ENCODE measurements at places on chromosomes 2 and 18.

- no peak for DNase-seq
Measured at GRCh38 chr2:12705742-12706141, 11.0 kb upstream of the TRIB2 start.

- DNase-seq: no peak
Measured at GRCh38 chr2:54966165-54966832, 84.0 kb downstream of the RTN4 start.

DNA sequence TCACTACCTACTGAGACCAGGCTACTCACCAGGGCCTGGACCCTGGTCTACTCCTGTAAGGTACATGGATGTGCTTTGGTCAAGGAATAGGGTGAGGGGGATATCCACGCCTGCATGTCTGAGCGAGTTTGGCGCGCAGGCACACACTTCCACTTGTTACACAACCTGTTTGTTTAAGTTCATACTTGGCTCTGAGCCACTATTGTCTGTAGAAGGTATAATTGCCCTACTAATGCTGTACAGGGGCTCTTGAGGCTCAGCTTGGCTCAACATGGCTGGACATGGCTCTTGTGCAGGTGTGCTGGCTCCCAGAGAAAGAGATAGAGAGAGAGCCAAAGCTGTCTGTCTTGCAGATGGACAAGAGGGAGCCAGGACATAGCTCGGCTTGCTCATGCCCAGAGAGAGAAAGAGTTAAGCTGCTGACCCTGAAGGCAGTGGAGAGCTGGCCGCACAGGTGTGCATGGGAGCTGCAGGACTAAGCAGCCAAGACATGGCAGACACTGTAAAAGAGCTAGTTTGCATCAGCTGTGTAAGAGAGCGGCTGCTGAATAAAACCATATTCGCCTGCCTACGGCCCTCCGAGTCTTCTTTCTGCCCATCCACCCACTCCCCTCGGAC, 35.2 kb downstream of the NPPC start:
- no peak for DNase-seq

DNA sequence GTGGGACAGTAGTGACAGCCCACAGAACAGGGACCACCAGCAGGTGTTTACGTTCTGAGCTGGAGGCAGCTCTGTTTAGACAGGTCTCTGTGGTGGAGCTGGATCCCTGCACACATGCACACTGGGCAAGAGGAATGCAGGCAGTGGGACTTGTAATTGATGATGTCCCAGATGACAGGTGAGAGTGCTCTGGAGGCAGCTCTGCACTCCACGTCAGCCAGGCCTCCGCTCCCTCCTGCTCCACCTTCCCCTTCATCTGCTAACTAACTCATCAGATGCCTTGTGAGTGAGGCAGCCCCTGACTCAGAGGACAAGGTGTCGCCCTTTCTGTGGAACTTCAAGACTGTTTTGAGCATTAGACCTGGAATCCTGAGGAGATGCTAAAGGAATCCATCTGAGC, 53.2 kb downstream of the SH3YL1 start:
- no peak for DNase-seq

DNA sequence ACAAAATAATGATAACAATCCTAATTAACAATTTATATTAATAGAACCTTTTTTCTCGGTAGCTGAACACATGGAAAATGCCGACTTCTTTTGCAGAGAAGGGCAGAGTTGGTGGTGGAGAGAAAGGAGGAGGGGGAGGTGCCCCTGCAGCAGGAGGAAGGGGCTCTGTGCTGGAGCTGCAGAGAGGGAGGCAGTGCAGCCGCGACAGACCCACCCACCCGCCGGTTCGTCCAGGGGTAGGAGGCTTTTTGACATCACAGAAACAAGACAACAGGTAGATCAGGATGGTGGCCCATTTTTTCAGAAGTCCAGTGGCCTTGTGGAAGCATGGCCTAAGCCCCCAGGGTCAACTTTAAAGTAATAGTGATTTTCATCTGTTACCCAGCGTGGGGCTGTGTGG, 321.1 kb upstream of the SALL3 start:
- DNase-seq: no peak

DNA sequence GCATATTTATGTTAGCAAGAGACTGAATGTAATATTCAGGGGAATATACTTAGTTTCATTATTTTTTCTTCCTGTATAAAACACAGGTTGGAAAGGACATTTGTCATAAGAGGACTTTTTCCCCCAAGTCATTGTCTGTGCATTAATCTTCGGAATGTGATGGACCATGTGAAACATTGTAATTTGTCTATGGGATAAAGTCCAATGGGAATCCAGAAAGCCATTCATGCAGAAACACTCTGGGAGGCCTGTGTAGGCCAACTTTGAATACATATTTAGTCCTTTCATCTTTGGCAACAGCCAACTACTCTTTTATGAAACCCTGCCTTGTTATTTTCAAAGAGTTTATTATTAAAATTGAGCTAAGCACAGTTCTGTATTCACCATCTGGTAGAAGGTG, 386.4 kb downstream of the PIK3C3 start:
- DNase-seq: no peak

- DNase-seq: no peak
Measured at GRCh38 chr2:100161945-100162620, 19.7 kb upstream of the AFF3 start.

GRCh38 chr2:219918944-219919343, 291.5 kb downstream of the SLC4A3 start:
- DNase-seq: no peak

DNA sequence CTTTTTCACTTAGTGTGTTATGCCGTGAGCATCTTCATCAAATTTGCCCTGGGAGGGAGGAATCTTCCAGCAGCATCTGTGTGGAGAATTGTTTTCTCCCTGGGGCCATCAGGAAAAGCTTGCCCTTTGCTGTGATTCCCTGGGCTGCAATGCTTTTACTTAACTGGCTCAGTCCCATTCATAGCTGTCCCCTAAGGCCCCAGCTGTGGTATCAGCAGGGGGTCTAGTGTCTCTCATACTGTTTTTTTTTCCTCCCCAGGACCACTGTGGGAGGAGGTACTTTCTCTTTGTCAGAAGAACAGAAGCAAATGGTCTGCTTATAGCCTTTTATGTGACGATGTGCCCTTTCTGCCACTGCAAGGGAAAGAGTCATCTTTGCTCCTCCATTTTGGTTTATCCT, 176.8 kb upstream of the CELF4 start:
- no peak for DNase-seq

GRCh38 chr2:206230060-206230762, 44.3 kb upstream of the ZDBF2 start:
- peak; percentile 31 for DNase-seq

DNA sequence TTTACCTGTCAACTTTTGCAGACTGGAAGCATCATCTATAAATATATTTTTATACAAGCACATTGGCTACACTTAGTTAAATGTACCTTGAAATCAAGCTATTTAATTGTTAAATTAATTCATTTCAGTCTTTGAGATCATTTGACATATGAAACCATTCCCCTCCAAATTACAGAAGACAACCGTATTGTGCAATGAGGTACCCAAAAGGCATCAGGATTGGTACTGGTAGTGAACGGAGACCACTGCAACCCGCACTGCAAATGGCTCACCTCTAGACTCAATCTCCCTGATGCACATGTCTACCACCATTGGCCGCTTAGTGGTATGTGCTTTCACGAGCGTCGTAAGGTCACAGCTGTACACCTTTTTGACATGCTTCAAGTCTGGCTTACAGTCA, 47.8 kb upstream of the CHRNA1 start:
- DNase-seq: no peak

DNA sequence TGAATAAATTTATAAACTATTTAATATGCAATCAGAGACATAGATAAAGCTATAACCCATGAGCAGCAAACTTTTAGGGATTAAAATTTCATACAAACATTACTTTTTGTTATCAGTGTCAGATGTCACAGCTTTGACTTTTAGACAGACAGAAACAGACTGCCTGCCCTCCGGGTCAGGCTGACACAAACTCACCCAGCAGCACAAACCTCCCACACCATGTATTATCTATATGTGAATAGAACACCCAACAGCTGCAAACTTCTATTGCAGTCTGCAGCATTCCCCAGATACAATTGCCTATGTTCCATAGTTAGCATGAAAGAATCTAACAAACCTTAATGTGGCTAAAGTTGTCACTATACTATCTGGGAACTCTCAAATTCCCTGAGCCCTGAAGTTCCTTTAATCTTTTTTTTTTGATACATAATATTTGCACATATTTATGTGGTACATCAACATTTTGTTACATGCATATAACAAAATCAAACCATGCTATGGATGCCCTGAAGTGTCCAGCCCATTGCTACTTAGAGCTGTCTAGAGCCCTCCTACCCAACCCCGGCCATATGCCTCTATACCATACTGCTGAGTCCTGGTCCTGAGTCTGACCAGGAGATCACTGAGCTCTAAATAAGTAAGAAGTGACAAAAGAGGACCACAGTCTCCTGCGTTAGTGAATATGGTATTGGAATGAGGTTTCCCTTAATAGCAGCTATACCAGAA, 214.4 kb downstream of the ZNF385B start:
- DNase-seq: no peak

DNA sequence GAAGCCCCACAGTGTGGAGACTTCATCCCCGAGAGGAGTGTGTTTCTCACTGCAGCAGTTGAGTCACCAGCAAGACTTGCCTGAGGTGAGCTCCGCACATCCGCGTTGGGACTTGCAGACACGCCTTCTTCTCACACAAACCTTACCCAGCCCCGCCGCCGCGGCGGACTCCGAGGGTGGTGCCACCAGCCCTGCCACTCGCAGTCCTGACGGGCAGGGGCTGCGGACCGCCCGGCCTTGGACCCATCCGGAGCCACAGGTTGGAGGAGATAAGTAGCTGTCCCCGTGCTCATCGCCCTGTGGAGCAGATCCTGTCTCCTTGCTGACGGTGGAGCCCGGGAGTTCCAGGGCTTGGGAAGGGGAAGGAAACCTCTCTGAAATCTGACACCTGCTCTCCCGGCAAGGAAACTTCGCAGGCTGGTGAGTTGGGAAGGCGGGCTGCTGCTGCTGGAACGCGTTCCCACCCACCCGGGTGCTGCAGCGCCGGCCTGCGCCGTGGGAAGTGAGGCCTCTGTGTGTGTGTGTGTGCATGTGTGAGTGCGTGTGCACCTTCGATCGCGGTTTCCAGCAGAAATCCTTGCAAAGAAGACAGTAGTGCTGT, at the start of gene RAB27B:
Gene RAB27B (plus strand): TSS at position 197 of the 601 bp plus-strand sequence. CDS start 49,109 bp downstream, outside the sequence.
- DNase-seq: peak; percentile 75

GRCh38 chr2:203905656-203906055, 30.9 kb upstream of the ICOS start:
- peak; percentile 32 for DNase-seq

DNA sequence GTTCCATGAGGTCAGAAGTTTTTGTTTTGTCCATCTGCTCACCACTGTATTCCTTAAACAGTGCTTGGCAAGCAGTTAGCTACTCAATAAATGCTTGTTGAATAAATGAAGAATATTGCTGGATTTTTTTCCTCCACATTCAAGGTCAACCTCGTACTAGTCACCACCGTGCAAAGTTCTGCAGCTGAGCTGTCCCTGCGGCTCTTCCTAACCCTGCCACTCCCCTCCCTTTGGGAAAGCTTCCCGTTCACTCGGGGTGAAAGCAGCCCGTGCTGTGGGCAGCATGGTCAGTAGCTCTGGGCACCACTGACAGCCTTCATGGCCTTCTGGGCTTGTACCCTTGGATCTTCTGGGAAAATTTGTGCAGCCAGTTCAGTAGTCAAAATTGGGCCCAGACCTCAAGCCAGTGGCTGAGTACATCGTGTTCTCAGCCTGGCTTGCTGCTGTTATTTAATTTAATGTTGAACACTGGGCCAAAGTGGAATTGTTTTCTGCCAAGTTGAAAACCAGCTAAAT, 469.3 kb upstream of the RAB12 start:
- DNase-seq: no peak

DNA sequence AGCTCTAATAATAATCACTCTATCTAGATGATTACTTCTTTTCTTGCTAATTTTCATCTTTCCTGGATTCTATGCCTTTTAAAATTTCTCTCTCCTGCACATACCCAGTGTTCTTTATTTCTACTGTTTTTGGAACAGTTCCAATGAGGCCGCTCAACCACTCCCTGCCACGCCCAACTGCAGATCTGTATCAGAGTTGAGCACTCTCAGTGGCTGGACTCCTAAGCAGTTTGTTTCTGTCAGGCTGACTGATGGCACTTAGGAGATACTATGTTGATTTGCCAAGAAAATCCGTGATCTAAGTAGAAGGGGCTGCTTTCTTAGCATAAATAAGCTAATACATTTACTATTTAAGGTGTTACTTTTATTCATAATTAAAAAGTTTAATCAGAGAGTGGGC, 192.8 kb downstream of the ARHGAP15 start:
- DNase-seq: no peak

GRCh38 chr2:108125581-108125980, 114.2 kb upstream of the SULT1C3 start:
- no peak for DNase-seq

DNA sequence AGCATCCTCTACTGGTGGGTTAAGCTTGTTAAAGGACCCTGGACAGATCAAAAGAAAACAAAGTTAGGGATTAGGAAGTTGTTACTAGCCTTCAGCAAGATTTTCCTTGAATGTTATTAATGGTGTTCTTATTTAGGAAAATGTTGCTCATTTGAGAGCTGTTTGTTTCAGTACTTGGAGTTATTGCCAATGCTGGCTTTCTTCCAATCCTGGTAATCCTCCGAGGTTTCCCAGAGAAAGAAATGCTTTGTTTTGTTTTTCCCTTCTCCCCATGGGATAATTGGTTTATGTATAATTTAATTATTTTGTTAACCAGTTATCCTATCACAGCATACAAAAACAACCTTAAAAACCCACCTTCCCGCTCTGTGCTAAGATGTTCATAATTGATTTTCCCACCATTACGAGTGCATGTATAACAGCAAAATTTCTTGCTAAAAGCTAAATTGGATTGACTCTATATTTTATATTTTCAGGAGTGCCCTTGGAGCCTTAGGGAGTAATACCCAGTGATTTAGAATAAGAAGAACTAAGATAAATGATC, 79.8 kb downstream of the MGAT5 start:
- DNase-seq: no peak

DNA sequence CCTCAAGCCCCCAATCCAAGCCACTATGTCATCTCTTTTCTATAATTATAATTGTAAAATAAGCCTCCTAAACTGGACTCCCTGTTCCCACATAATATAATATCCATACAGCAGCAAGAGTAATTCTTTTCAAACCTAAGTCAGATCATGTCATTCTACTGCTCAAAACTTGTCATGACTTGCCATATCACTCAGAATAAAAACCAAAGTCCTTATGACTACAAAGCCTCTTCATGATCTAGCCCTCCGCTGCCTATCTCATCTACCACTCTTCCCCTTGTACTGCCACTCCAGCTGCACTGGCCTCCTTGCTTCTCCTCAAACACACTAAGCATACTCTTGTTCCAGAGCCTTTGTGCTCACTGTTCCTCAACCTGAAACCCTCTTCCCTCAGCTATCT, 69.9 kb downstream of the MEMO1 start:
- no peak for DNase-seq

DNA sequence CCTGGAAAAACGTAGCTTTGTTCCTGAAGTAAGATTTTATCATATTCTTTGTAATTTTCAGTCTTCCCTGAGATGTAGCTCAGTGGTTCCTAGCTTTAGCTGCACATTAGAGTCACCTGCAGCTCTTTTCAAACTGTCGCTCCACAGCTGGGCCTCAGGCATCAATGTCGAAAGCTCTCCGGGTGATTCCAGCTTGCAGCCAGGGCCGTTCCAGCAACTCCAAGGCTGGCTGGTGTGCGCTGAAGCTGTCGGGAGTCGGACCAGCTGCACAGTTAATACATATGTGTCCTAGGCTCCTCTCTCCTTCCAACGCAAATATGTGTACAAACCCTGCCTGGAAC, 609 bp upstream of the ZNF2 start:
- no peak for DNase-seq

GRCh38 chr18:22676423-22676822, 256.7 kb upstream of the RBBP8 start:
- DNase-seq: no peak

- peak; percentile 96 for DNase-seq
Measured at GRCh38 chr2:202634556-202635427, at the start of gene FAM117B. TSS of gene FAM117B (plus strand) at chr2:202634969. CDS start at chr2:202635188, 219 bp downstream.

All from fibroblast of upper back skin (primary cell).